ENCODE measurements at places on chromosomes 6 and 20.

DNA sequence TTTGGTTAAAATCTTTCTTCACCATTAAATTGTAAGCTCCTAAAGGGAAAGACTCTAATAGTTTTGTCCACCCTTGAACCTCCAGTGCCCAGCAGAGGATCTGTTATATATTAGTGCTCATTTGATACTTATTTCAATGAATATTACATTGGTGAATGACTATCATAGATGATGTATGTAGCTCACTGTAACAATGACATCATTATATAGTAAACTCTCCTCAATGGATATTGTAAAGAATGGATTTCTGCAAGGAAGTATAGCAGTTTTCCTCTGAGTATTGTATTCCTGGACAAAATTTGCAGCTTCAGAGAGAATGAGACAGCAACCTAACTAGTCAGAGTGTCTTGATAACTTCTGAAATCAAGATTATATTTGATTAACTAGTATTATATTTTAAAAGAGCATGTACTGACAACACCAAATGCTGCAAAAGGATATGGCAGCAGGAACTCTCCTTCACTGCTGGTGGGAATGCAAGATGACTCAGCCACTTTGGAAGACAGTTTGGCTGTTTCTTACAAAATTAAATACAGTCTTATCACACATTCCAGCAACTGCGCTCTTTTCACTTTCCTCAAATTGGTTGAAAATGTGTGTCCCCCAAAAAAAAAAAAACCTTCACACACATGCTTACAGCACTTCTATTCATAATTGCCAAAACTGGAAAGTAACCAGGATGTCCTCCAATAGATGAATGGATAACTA is 189.8 kb upstream of the OPRM1 start:
- DNase-seq, result no peak

DNA sequence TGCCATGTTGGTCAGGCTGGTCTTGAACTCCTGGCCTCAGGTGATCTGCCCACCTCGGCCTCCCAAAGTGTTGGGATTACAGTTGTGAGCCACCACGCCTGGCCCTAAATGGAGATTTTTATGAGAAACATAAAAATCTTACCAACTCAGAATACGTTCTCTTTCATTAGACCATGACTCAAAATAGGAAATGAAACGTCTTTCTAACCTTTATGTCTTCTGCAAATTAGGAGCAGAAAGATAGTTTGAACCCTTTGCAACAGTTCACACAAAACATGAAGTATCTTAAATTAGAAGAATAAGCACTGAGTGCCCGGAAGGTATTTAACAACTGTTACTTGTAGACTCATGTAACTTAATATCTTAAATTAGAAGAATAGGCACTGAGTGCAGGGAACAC is 48.3 kb downstream of the AHI1 start:
- DNase-seq, result no peak

DNA sequence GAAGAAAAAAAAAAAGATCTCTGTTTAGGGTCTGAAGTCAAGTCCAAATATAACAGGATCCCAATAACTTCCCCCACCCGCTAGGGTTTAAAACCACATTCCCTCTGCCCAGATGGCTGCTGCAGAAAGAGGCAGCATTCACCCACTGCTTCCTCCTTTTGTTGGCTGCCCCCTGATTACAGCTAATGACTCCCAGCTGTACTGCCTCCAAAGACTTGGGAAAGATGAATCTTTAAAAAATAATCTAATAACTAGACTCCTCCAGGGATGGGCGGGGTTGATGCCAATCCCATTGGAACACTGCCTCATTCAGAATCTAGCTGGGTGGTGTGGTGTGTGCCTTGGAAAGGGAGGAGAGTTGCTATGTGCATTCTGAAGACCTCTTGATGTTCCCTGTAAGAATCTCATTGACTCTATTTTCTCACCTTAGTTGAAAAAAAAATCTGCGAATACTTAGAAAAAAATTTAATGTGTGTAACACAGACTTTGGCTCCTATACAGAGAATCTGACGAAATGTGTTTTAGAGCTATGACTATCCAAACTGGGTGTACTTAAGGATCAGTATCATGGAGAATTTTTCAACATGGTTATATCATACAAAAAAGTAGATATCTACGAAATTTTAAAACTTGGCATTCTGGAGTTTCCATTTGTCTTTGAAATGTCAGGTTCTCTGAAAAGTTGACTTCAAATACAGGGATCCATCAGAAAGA is 174.0 kb downstream of the RNF144B start:
- no peak for DNase-seq

DNA sequence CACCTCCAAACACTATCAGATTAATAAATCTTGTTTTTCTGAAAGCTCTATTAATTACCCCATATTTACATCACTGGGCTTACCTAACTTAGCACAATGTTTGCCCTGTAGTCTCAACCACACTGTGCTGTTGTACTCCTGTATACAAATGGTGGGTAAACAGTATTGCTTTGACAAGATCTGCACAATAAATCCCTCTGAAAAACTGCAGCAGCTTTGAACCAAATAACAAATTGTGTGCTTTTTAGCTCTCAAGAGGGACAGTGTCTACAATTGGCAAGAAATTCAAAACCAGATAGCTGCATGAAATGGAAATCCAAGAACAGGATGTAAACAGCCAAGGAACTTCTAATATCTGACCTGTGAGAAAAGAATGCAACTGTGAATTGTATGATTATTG is 10.4 kb downstream of the KIF6 start:
- no peak for DNase-seq

GRCh38 chr6:74742793-74743508 is 462.9 kb downstream of the COL12A1 start:
- DNase-seq, result no peak

- peak; percentile 53 for DNase-seq
Measured at GRCh38 chr6:155154158-155154830, 109.5 kb upstream of the CLDN20 start.

DNA sequence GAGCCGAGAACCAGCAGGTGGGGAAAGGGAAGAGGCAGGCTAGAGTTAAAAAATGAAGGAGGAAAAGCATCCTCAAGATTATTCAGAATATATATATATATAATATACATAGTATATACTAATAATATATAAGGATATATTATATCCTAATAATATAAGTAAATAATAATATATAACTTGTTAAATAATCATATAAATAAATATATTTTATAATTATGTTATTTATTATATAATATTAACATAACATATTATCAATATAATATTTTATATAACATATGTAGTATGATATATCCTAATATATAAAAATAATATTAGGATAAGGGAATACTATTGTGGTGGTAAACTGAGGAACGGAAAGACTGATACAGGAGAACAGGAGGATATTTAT is 171.8 kb downstream of the TRIM27 start:
- no peak for DNase-seq

DNA sequence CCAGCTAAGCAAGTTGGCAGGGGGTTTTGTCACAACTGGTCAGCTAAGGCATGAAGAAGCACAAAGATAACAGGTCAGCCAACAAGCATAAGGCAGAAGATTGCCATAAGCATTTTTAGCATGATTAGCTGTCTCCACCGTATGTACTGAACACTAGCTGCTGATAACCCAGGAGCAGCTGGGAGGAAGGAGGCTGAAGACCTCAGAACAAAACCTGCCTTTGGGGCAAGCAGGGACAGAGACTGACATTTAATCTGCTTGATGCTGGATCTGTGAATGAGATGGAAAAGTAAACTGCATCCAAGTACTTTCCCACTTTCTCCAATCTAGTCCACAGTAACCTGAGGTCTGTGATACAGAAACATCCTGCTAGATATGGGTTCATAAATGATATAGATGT is 353.0 kb upstream of the MAP3K7 start:
- no peak for DNase-seq

DNA sequence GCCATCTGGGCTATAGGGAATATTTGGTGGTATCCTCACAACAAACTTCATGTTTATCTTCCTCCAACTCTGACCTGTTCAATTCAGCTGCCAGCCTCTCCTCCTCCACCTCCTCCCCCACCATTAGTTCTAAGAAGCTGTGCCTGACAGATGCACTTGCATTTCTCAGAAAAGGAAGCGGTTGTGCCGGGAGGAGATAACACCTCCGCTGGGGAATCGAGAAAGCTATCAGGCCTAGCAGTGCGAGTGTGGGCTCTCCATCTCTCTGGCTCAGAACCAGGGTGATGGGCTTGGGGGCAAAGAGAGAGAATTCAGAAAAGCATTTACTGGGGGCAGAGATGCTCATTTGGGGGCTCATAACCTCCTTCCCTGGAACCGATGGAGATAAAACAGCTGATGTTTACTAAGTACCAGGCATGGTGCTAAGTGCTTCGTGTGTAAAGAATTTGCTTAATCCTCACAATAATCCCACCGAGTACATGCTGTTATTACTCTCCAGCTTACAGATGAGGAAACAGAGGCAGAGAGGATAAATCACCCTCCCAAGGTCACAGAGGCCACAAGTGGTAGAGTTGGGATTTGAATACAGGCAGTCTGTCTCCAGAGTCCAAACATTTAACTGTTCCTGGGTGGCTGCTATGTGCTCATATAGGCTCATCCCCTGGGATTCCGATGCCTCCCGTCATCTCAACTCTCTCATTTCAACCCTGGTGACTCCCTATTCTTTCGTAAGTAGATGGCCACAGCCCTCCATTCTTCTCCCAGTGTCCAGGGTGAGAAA is 38.3 kb downstream of the COX4I2 start:
- no peak for DNase-seq

DNA sequence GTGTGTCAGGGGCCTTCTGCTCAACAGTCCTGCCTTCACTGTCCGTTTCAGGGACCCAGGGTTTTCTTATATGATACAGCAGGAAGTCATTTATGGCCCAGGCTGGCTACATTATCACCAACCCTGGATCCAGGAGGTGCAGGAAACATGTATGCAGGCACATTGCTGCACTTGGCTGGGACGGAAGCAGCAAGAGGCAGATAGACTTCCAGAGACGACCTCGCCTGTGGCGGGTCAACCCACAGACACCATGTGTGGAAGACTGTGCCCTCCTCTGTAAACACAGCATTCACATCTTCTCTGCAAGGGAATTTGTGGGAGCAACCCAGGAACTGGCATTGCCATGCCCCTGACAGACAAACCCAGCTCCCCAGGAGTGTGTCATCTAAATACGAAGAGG is 43.7 kb downstream of the TBC1D7 start:
- no peak for DNase-seq

- no peak for DNase-seq
Measured at GRCh38 chr6:29764422-29765196, 41.4 kb downstream of the HLA-F start.

- no peak for DNase-seq
Measured at GRCh38 chr20:49587111-49587570, 19.2 kb upstream of the PTGIS start.

GRCh38 chr20:10647471-10647870 is 26.3 kb downstream of the JAG1 start:
- no peak for DNase-seq

DNA sequence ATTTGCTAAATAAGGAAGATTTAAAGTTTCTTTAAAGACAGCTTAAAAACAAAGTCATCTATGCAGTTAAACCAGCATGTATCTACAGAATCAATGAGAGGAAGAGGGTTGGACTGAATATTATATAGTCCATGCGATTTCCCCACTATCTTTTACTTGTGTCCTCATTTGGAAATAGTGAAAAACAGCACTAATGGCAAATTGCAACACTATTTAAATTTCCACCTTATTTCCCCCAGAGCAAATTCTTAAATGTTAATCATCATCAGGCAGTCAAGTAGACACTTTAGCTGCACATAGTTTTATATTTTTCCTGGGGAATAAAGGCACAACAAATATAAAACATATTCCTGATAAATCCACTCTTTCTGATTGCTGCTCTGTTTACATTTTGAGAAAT is 114.6 kb downstream of the LCA5 start:
- no peak for DNase-seq
